Fibroblast of skin of abdomen (primary cell): ENCODE measurements at places on chromosomes 3 and 15.
A peak's percentile ranks its signal among the peaks of the same experiment; 100 is the strongest.

DNA sequence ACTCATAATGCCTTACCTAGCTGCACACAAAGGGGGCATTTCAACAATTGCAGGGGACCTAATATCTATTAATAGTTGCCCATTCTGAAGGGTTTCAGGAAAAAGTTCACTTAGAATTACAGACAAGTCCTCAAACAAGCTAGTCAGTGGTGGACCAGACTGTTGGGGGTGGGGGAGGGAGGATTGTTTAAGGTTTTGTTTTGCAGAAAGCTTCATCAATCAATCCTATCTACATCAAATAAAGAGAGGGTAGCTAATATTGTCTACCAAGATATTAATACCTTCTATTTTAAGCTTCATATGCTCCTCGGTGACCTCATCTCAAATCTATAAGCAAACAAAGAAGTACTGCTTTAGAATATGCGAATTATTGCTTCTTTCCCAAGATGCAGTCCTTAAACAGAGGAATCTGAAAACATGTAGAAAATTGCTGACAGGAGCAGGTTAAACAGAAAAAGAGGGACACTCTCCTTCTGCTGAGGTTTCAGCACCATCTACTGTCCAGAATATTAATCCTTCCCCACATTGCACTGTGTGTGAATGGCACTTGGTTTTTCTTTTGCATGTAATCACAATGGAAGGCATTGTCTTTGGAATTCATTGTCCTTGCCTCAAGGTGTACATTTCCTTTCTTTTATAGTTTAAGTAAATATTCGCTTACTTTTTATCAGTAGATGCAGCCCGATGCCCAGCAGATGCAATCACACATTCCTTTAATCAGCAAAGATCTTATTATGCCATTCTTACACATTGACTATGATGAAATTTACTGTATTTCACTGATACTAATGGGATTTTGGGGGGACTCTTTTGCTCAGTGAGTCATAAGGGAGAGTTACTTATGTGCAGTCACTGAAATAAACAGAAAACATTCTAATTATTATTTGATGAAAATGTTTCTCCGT is 94.7 kb downstream of the IL5RA start:
- DNase-seq = peak; percentile 14

GRCh38 chr3:71389911-71390573 is 193.5 kb downstream of the FOXP1 start:
- peak; percentile 43 for DNase-seq

GRCh38 chr15:33278816-33279612 is 31.8 kb upstream of the RYR3 start:
- DNase-seq = peak; percentile 86

DNA sequence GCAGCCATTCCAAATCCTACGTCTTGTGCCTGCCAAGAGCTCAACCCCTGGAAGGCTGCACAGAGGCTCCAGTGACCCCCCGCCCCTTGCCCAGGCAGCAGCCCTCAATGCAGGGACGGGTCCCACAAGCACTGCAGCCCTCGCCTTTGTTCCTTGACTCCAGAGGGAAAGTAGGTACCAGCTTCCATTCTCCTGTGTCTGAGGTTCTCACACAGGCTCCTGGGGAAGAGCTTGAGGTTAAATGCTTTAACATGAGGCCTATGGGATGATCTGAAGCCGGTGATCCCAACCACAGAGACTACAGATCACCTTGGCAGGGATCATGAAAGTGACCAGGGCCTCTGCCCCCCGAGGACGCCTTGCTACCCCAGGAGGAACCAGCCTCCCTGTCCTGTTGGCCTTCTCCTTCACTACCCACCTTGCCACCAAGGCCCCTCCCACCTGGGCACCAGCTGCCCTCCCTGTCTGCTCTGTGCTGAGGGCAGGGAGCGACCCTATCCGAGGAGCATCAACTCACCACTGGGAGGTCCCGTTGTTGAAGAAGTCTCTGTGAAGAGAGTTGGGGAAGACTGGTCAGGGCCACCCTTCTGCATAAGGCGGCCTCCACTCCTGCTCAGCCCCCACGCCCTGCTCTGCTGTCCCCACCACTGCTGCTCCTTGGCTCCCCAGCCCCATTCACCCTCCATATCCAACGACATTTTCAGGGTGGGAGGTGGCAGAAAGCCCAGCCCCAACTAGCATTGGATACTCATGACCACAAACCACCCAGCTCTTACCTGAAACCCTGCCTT is 95.3 kb downstream of the SEC22A start:
- no peak for DNase-seq

- DNase-seq = no peak
These were observed 58.2 kb downstream of the IL16 start for GRCh38 chr15:81254916-81255290.

GRCh38 chr3:172376881-172377280 is 71.4 kb downstream of the GHSR start:
- no peak for DNase-seq

- DNase-seq = no peak
These were observed 18.6 kb downstream of the IQSEC1 start for GRCh38 chr3:13054341-13055285.

DNA sequence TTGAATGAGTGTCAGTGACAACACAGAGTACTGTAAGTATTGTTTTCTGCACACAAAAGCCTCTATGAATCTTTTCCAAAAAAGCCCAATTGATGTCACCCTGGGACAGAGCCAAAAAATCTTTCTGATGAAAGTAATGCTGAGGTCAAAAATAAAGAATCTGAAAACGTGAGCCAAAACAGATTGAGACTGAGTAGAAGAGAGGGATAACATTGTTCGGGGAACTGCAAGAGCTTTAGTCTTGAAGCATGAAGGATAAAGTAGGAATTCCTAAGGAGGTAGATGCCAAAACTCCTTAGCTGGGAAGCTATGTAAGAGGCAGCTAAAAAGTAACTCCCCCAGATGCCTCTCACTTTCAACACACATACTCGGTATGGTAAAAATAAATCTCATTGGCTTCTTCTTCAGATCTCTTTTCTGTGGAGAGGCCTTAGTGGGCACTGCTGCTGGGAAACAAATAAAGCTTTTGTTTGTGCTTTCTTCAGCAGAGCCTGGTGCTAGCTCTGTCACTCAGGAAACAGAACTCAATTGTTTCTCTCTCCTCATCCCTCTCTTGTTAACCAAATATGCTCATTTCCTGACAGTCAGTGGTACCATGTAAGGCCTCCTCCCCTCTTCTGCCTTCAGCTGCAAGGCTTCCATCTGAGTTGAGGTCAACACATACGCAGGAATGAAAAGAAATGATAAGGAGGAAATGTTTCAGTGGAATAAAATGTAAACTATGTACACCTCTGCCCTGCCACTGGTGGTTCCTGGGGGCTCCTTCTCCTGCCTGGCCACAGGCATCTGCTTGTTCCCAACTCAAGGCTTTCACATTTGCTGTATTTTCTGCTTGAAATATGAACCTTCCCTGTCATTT is 58.1 kb downstream of the CD200 start:
- DNase-seq = peak; percentile 97

- DNase-seq = no peak
These were observed 1256.5 kb downstream of the SI start for GRCh38 chr3:163821841-163822240.

DNA sequence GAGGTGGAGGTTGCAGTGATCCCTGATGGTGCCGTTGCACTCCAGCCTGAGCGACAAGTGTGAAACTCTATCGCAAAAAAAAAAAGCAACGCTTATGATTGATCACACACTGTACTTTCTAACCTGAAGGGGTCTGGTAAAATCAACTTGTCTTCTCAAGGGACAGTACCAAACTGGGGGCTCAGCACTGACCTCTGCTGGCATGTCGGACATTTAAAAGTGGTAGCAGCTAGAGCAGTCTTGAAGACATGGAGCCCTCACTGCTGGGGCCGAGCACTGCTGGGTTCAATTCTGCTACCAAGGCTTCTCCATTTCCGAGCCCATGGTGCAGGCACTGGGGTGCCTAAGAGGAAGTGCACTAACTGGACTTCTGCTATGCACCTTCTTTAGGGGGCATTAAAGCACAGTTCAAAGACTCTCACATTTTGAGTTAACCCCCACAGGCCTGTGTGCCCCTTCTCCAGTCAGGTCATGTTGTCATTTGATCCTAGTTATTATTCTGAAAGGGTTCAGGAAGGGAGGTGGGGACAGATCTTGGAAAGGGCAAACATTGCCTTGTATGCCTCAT is 26.4 kb upstream of the LAMP3 start:
- peak; percentile 7 for DNase-seq

DNA sequence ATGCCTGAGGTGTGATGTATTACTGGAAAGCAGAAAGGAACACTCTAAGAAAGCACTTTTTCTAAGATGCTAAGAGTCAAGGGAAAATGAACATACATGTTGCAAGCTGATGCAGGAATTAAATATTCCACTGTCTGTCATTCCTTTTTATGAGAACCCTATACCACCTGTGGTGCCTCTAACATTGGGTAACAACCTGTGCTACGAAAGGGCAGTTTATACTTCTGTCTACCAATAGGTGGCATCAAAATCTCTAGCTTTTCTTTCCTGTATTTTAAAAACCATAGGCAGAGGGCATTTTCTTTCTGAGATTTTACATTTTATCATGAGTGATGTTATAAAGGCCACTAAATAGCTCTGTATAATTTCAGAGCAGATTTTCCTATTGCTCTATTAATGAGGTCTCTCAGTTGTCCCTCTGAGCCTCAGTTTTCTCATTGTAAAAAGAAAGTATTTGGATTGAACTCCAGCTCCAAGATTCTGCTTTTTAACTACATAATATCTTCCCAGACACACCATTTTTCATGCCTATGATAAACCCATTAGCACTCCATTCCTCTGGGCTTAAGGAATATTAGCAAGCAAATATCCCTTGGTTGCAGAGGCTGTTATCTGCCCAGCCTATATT is 3.5 kb upstream of the CPNE4 start:
- DNase-seq = peak; percentile 10

- DNase-seq = peak; percentile 44
These were observed 319 bp downstream of the LNP1 start for GRCh38 chr3:100401674-100402041.

- DNase-seq = no peak
These were observed 5.8 kb downstream of the USP4 start for GRCh38 chr3:49333916-49334633.

DNA sequence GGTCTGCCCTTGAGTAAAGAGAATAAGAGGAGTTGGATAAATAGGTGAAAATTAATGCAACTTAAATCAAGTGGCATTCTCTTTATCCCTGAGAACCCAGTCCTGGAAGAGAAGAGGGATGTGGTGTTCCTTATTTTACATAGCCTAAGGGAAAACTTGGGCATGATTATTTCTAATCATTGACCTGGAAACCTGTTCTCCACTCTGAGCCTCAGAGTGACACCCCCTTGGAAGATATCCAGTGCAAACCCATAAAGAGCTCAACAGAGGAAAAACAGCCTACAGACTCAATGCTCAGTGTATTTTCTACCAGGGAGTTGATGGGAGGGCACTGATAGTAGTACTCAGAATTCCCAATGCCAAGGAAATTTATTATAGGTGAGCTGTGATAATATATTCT is 22.0 kb downstream of the SLC15A2 start:
- no peak for DNase-seq

DNA sequence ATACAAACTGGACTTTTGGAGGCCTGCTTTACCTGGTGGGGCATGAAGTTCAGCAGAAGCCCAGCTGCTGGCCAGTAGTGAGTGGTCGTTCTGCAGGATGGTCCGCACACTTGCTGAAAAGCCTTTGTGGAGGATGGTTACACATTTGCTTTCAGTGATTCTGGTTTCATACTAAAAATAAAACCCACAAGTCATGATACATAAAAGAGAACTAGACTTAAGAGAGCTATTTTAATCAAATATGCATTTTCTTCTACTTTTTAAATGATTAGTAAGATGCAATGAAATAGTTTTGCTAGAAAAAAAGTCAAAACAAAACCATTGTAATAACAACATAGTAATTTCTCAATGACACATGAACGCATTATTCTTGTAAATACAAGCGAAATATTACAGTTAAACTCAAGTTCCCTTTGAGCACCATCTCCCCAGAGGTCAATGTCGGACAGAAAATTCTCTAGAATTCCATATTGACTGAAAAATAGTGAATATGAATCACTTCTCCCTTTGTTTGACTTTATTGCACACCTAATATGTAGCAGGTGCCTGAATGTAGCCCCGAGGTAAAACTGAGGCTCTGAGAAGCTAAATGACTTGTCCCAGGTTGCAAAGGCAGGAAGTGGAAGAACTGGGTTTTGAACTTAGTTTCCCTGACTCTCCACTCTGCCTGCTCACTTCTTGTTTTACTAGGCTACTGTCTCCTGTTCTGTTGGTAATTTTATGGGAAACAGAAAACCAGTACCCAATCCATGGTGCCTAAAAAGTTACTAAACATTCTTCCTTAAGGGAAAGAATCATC is 8.3 kb downstream of the IL5RA start:
- no peak for DNase-seq

GRCh38 chr3:181629029-181629428 is 82.7 kb upstream of the SOX2 start:
- peak; percentile 81 for DNase-seq

DNA sequence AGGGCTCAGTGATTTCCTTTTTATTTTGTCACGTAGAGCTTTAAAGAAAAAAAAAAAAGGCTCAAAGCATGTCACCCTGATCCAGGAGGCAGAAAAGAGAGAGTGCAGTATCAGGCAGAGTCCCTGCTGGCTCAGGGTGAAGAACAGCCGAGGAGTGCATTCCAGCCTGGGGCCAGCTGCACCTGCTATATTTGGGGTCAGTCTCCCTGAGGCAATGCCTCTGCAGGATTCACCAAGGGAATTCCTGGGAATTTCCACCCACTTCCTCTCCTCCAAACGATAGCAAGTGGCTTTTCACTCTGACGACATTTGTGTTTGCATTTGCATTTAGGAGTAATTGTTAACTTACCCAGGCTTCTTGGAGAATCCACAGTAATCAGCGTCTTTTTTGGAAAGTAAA is 202.9 kb upstream of the CTNNB1 start:
- DNase-seq = no peak

GRCh38 chr15:29636140-29636539 is 186.1 kb downstream of the TJP1 start:
- no peak for DNase-seq

DNA sequence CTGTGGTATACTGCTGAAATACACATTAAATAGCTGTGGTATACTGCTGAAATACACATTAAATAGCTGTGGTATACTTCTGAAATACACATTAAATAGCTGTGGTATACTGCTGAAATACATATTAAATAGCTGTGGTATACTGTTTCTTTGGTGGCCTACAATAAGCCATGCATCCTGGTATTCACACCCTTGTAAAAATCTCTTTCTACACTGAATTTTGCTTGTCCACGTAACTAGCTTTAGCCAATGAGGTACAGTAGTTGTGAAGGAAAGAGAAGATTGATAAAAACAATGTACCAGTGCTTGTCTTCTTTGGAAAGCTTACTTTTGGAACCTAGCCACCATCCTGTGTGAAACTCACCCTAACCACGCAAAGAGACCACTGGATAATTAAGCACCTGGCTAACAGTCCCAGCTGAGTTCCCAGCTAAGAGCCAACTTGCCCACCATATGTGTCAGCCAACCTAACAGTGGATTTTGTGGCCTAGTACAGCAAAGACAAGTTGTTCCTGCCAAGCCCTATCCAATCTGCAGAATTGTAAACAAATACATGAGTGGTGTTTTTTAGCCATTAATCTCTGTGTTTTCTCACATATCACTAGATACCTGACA is 103.4 kb upstream of the MELTF start:
- DNase-seq = peak; percentile 61

GRCh38 chr3:57038466-57039164 is 21.8 kb upstream of the SPATA12 start:
- no peak for DNase-seq
